ENCODE measurements at places on chromosomes 7 and 10.

GRCh38 chr7:151374726-151375125 is 33.1 kb downstream of the NUB1 start:
- DNase-seq = no peak

GRCh38 chr7:44978511-44979366 is at the start of gene MYO1G:
Gene MYO1G (minus strand): TSS chr7:44979015. CDS start chr7:44978961, 54 bp downstream.
- peak; percentile 69 for DNase-seq

GRCh38 chr7:91710881-91711280 is 169.6 kb downstream of the MTERF1 start:
- no peak for DNase-seq

DNA sequence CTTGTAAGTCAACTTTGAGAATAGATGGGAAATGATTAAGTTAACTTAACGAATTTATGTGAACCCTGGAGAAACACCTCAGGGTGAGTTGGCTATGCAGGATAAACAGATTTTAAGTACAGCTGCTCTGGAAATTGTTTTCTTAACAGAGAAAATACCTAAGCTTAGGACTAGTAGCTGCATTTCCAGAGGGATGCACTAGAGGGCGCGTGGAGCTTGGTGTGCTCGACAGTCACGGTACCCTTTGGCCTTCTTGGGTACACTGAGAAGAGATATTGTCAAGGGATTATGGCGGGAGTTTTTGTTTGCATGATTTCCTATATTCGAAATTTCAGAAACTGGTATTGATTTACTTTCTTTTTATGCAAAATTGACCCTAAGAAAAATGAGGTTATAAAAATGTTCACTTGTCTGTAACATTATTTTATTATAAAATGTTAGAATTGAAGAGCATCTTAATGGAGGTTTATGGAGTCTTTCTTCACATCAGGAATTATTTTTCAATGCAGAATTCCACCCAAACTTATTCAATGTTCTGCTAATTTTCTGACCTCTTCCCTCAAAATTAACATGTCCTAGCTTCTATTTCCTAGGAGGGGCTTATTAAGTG is 58.4 kb upstream of the MYO3A start:
- peak; percentile 46 for DNase-seq

GRCh38 chr10:14605231-14605925 is 169.3 kb downstream of the FAM107B start:
- no peak for DNase-seq

DNA sequence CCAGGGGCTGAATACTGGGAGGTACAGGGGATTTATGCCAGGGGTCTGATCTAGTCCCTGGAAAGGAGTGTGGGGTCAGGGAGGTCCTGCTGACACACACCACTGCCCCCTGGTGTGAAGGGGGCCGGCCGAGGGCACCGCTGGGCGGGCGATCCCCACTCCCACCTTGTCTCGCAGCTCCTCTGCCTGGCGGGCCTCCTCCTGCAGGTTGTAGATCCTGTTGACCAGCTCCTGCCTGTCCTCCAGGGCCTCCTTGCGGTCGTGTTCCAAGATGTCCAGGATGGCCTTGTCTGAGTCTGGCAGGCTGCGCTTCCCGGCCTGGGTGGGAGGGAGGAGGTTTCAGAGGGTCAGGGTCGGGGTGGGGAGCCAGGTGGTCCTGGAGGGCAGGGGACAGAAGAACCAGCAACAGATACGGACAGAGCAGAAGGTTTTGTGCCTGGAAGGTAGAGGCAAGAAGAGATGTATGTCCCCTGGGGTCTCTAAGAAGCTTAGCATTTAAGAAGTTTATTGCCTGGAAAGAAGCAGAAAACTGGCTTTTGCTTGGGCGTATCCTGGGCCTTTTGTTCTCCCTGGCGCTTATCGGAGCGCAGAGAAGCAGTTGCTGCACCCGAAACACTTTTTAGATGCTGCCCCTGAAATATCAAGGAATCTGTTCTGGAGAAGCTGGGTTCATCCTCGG is 94.5 kb upstream of the GNA12 start:
- DNase-seq = no peak

DNA sequence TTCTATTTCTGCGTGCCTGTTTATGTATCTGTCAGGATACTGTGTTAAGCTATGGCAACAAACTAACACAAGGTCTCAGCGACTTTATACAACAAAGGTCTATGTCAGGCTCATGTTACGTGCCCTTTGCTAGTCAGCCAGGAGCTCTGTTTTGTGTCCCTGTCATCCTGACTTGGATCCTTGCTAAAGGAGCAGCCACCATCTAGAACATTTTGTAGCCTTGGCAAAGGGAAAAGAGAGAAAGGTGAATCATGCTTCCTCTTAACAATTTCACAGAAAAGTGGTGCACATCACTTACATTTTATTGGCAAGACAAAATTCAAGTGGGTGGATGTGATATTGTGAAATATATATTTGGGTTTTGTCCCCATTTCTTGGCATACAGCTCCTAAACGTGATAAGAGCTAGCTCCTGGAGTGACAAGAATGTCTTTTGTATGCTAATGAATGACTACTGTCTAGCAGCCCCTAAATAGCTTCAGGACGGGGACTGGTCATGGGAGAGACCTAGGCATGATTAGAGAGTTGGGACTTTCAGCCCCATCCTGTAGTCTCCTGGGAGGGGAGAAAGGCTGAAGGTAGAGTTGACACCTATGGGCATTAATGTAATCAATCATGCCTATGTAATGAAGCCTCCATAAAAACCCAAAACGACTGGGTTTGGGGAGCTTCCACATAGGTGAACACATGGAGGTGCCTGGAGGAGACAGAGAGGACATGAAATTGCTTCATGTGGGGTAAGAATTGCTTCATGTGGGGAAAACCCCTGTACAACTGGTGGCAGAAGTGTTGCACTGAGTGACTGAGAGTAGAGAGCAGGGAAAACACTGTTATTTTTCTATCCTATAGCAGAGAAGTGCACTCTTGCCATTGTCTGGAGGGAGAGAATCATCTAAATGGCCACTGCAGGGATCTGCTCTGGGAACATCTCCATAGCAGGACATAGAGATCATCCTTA is 33.0 kb downstream of the MRPL32 start:
- no peak for DNase-seq

- no peak for DNase-seq
These were observed 11.3 kb downstream of the PPP1R3C start for GRCh38 chr10:91621483-91622113.

- no peak for DNase-seq
These were observed 626.1 kb upstream of the NRG3 start for GRCh38 chr10:81248886-81249285.

GRCh38 chr10:89651205-89651915 is 6.3 kb upstream of the PANK1 start:
- no peak for DNase-seq

DNA sequence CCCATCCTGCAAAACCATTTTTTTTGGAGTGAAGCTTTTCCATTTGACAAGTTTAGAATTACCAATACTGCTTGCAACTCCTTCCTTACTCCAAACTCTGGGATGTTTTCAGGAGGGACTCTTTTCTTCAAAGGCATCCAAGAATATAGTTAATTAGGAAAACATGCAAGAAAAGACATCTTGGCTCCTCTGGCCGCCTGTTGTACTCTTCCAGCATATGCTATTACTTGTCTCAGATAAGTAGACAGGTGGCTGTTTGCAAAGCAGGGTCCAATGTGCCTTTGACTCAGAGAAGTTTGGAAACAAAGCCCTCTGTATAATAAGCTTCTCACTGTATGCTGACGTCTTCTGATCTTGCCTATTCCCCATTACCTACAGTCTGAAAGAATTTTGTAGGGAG is 746.5 kb downstream of the AUTS2 start:
- DNase-seq = no peak

GRCh38 chr7:43303740-43304241 is 191.3 kb downstream of the HECW1 start:
- peak; percentile 30 for DNase-seq

DNA sequence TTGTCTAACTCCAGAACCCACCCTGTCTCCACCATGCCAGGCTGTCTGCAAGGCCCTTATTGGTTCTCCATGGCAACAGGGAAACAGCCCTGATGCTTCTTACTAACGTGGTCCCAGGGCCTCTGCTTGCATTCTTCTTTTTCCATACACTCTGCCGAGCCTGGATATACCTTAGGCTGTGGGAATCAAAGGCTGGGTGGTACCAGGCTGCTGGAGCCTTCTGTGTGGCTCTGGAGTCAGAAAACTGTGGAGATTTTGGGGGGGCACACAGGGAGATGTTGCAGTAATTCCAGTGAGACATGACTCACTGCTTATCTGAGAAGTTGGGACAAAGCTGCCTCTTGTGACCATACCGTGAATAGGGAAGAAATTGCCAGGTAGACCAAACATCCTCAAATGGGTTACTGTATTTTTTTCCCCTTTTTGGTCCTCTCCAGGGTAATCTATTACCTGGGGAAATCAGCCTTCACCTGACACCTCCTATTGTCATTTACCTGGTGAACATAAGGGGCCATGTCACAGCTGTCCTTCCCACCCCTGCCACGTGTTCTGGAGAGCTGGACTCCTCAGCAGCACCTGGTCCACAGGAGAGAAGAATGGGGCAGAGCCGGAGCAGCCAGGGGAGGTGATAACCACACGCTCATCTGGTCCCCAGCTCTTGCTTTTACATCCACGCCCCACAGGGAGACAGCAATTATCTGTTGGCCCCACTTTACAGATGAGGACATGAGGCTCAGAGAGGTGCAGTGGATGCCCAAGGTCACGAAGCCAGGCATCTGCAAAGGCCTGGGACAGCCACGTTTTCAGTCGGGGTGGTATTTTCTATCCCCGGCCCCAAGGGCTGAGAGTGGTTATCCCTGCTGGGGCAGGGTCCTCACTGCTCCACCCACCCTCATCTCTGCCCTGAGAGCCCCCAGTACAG is 4.6 kb downstream of the CHST3 start:
- no peak for DNase-seq

DNA sequence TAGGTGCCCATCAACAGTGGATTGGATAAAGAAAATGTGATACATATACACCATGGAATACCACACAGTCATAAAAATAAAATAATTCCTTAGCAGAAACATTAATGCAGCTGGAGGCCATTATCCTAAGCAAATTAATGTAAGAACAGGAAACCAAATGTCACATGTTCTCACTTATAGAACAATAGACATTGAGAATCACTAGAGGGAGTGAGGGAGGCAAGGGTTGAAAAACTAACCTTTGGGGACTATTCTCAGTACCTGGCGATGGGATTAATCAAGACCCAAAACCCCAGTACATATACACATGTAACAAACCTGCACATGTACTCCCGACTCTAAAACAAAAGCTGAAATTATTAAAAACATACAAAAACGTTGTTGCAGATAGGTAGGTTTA is 222.6 kb downstream of the SEMA3E start:
- DNase-seq = no peak

DNA sequence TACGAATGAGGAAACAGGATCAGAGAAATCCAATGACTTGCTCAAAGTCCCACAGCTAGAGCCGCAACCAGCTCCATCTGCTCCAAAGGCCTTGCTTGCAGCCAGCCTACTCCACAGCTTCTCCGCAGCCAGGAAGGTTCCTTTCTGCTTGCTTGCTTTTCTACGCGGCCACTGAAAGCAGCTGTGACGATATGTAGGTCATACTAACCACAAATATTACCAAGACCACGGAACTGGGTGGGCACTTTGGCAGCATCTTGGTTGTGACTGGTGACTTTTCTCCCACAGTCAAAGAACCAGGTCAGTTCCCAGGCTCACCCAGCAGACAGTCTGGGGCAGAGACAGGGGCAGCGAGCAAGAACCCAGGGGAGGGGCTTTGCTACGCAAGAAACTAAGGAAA is 86.4 kb downstream of the FAM53B start:
- DNase-seq = no peak

DNA sequence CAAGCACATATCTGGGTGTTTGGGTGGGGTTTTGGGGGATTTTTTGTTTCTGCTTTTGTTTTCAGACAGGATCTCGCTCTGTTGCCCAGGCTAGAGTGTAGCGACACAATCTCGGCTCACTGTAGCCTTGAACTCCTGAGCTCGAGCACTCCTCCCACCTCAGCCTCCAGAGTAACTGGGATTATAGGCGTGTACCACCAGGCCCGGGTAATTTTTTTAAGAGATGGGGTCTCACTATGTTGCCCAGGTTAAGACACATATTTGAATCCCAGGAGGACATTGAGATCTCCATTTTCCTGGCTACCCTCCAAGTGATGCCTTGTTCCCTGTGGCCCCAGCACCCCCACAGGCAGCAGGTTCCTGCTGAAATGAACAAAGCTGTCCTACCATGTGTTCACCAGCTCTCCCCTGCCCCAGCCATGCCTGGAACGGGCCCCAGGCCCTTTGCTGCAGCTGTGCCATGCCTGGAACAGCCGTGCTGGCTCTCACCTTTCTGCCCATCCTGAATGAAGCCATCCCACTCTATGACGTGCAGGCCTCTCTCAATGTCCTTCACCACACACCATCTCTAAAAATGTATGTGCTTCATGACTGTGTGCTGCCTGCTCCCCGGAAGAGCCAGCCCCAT is 55.0 kb upstream of the DNAAF5 start:
- no peak for DNase-seq

DNA sequence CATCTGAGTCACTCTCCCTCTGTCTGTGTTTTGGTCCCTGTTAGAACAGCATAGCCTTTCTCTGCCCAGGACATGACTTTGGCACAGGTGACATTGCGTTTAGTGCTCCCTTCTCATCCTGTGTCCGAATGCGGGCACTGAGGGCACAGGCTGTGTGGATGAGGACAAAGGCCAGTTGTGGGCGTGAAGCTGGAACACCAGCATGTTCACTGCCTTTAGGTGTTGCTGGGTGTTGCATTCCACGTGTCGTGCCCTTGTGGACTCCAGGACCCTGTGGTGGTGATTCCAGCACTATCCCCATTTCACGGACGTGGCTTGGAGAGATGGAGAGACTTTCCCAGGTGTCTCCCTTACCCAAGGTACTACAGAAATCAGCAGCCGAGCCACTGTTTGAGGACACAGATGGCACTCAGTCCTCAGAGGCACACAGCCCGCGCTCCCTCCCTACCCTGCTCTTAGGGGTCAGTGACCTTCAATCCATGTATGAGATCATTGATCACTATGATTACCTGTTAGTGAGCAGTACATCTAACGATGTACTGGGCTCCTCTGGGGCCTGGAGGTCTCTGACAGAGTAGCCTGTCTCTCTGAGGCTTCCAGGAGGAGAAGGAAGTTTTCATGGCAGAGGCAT is 917 bp upstream of the CNPY1 start:
- DNase-seq = no peak

GRCh38 chr7:37495574-37496184 is 47.0 kb upstream of the ELMO1 start:
- DNase-seq = no peak

GRCh38 chr7:155263581-155264143 is 34.0 kb upstream of the INSIG1 start:
- DNase-seq = no peak

Measured in stimulated activated CD4-positive, alpha-beta T cell treated with anti-CD3 and anti-CD28 coated beads, Interleukin-1b, Interleukin-23, amount 100 ng/mL, for 4 hours (primary cell).